NCI-H2171 (cell line): ENCODE measurements at places on chromosomes 5 and 9.
A peak's percentile ranks its signal among the peaks of the same experiment; 100 is the strongest.

DNA sequence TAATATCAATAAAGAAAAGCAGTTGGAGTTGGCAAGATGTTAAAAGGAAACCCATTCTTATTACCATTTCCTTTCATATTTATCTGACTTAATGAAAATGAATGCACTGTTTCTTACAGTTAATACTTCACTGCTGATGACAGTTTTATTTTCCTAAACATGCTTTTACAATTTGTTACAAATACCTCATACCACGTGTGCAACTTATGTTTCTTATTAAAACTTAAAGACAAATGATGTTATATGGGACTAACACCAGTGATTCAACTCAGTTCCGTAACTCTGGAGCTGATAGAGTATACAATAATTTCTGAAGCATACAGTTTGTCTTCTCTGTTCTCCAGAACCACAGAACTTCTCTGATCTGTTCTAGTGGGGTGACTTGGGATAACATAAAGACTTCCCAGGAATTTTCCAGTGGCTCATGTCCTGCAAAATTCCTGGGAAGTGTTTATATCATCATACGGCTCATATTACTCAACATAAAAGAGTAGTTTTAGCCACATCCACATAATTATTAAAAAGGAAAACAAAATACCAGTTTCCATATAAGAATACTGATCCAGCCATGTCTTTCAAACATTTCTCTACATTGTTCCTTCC, 1259.0 kb upstream of the C9orf72 start:
- no peak for DNase-seq

- no peak for DNase-seq
These were observed 197.5 kb downstream of the ARHGEF28 start for GRCh38 chr5:73823508-73823925.

DNA sequence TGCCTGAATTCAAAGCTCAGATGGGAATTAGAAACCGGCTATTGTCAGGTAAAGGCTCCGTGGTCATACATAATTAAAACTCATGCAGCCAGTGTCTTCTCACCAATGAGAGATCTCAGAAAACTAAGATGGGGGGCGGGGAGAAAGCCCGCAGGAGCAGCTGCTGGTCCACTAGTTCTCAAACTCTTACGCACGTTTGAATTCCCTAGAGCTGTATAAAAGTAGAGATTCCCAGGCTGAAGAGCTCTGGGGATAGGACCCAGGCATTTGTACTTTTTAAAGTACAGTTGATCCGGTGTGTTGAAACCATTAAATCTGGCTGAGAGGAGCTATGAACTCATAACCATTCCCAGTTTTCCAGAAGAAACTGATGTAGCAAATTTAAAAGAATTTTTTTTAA, 68.5 kb downstream of the FRMD3 start:
- no peak for DNase-seq

DNA sequence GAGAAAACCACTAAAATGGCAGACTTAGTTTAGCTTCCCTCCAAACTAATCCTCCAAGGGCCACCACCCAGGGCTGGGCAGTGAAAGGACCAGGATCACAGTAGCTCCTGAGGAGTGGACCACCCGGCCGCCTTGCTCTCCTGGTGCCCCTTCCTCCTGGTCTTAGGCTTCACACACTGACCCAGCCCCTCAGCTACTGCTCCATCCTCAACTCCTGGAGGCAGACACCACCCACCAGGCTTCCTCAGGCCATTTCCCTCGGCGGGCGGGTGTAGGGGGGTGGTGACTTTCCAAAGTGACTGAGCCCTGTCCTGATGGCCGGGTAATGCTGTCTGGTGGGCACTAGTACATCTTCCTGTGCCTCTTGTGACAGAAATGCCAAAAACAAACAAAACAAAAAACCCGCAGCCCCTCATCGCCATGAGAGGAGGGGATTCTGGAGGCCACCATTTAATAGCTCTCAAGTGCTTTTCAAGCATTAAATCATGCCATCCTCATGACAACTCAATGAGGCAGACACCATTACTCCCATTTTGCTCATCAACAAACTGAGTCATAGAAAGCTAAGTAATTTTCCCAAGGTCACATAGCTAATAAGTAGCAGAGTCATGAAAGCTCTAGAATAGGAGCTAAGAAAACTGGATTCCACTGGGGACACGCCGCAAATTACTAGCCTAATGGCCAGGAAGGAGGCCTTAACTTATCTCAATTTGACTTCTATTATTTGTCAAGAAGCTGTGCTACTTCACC, 91.3 kb upstream of the LRRTM2 start:
- no peak for DNase-seq

DNA sequence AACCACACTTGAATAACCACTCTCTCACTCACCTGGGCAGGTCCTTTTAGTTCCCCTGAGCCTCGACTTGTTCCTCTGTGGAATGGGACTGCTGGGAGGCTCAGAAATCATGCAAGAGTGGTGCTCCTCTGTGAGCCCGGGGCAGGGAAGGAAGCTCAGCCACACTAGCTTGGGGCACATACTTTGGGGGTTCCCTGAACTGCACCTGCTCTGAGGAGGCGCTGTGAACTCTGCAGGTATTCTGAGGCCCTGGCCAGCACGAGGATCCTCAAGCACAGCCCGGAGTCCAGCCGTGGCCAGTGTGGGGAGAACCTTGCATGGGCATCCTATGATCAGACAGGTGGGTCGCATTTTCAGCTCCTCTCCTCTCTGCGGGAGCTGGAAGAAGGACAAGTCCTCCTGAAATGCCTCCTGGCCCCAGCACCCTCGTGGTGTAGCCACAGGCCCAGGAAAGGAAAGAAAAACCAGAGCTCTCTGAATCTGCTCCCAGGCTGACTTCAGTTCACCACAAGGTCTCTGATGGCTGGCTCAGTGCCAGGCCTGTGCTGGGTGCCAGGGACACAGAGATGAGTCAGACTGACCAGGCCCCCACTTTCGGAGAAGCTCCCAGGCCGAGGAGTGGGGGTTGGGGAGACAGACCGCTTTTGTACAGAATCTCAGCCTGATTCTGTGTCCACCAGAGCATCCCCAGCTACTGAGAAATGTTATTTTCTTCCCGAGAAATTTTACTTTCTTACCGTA, 11.9 kb downstream of the GLIPR2 start:
- DNase-seq = no peak

- DNase-seq = no peak
These were observed 233.5 kb downstream of the MAN2A1 start for GRCh38 chr5:109923205-109923604.

DNA sequence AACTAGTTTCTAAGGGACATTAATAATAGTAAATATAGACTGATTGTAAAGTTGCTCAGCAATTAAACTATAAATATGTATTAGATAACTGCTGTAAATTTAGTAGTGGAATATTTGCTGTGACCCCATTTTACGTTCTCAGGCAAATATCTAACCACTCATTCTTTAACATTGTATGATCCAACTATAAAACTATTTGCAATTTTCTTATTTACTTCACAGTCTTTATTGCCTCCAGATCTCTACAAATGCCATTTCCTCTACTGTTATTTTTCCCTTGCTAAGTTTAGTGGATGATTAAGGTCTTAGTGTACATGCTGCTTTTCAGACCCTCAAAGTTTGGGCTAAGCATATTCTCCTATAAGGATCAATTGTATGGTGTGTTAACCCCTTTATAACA, 526.2 kb upstream of the ST8SIA4 start:
- no peak for DNase-seq

GRCh38 chr9:33263131-33264002, 1.1 kb downstream of the BAG1 start:
- DNase-seq = no peak

- no peak for DNase-seq
These were observed 298.4 kb downstream of the EBF1 start for GRCh38 chr5:158801268-158801667.

DNA sequence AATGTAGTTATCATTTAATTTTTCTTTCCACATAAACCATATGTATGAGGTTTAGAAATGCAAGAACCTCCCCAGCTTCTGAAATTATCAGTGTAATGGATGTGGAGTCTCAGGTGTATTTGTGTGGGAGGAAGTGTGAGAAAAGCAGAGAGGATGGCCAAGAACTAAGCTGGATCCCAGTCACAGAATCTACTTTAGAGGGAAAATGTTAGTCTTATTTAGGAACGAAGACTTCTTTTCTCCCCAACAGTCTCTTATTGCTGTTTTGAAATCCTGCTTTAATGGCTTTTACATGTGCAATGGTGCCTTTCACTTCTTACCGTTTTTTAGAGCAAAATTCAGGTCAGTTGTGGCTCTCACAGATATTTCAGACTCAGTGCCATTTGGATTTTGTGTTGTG, 3.0 kb downstream of the EQTN start:
- no peak for DNase-seq

DNA sequence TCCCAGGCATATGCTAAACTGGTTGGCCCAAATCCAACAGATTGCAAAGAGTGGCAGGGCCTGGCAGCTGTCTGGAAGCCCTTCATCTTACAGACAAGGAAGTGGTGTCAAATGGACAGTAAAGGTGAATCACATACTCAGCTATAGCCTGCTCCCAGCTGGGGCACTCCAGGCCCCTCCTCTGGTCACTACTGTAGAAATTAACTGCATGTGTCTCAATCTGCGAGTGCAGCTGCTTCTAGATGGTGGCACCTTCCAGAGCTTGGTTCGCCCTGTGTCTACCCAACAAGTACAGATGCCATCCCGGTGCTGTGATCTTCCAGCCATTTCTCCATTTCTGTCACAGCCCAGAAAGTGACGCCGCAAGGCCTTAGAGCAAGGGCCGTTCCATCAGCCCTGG, 50.2 kb downstream of the OTULIN start:
- DNase-seq = peak; percentile 3

GRCh38 chr5:94793113-94793815, 174.8 kb downstream of the SLF1 start:
- no peak for DNase-seq

- DNase-seq = no peak
These were observed 19.8 kb downstream of the LECT2 start for GRCh38 chr5:135934939-135935338.

GRCh38 chr5:157860898-157861890, 2.2 kb upstream of the CLINT1 start:
- DNase-seq = no peak

GRCh38 chr9:16704116-16705110, 166.1 kb downstream of the BNC2 start:
- DNase-seq = no peak

DNA sequence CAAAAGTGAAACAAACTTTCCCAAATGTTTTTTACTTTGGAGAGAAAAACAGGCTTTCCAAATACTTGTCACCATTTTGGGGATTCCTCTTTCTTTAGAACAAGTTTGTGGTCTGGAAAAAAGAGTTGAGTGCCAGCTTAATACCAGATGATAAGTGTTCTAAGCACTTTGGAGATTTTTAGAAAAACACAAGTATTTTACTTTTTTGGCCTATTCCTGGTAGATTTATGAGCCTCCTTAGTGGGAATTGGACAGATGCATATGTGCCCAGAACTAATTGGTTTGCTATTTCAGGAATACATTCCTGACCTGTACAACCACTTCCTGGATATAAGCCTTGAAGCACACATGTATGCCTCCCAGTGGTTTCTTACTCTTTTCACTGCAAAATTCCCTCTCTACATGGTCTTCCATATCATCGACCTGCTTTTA, 40.5 kb downstream of the GPR21 start:
- no peak for DNase-seq

DNA sequence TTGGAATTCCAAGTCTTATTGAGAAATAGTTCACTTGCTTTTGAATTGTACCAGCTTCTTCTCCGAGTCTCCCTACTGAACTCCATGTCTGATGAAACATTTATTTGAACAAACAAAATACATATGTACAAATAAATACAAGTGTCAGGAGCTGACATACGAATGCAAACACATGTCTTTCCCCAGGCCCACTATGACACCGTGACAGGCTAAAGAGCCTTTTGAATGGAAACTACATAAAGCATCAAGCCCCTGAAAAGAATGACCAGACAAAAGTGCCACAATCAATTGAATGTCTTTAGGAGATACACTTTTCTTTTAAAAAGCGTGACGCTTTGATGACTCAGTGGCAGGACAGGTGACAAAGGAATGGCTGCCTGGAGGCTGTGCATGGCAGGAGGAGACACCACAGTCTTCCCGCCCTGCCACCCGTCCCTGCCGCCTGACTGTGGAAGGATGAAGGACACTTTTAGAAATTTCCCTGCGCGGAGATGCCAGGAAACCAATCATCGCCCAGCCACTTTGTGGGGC, 112.4 kb upstream of the BNC2 start:
- no peak for DNase-seq

GRCh38 chr5:96794757-96795156, 13.0 kb downstream of the ERAP1 start:
- DNase-seq = no peak

DNA sequence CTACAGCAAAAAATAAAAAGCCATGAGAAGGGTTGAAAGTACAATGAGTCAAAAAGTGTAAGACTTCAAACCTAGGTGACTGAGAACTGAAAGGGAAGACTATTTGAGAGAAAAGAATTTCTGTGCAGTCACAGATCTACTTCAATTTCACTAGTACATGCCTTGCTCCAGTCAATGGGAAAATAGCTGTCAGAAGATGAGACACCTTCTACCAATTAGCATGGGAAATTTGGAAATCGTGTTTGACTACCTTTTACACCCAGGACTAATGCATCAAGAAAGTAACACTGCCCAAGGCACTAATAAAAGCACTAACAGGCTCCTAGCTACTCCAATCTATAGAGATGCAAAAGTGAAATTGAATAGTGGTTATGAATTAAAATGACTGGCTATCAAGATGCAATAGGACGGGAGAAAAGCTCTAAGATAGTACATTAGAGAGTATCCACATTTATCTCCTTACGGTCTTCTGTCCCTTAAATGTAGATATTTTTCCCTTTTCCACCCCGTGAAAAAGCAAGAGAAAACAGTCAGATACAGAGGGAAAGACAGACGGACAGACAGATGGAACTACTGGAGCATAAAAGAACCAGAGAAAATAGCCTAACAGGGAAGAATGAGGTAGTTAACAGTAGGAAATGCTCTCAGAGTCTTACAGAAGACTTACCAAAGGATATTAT, 15.2 kb downstream of the ERP44 start:
- DNase-seq = no peak

DNA sequence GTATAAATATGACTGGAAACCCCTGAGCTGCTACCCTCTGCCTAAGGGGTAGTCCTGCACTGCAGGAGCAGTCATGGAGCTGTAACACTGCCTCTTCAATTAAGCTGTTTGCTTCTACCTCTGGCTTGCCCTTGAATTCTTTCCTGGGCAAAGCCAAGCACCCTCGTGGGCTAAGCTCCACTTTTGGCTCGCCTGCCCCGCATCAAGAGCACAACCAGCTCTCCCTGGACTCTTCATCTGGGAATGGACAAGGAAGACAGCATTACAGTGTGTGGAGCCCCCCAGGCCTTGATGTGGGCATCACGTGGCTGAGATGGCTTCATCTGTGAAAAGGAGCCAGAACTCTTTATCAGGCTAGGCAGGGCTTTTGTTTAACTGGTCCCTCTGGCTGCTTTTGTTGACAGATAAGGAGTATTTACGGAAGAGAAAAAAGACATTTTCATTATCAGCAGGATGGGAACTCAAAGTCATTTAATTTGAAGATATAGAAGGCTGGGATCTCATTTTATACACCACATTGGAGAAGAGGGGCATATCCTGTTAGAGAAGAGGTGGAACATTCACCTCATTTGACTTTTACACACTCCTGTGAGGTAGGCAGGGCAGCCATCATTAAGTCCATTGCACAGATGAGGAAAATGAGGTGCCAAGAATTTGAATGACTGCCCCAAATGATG, 137.8 kb downstream of the SEMA6A start:
- no peak for DNase-seq

- no peak for DNase-seq
These were observed 9.1 kb upstream of the GPSM1 start for GRCh38 chr9:136318111-136318775.

- DNase-seq = no peak
These were observed 393.0 kb downstream of the CDH12 start for GRCh38 chr5:22460189-22460588.
